Gastrocnemius medialis (tissue), 4 donors: ENCODE measurements at places on chromosomes 1 and 21. TPM values are rescaled to one million over a fixed set of nuclear protein-coding genes. Genes with fewer than 3 reads are reported as not detected.

DNA sequence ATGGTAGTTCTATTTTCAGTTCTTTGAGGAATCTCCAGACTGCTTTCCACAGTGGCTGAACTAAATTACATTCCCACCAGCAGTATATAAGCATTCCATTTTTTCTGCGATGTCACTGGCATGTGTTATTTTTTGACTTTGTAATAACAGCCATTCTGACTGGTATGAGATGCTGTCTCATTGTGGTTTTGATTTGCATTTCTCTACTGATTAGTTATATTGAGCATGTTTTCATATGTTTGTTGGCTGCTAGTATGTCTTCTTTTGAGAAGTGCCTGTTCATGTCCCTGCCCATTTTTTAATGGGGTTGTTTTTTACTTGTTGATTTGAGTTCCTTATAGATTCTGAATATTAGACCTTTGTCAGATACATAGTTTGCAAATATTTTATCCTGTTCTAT lies 87.9 kb downstream of the RPS6KC1 start:
- peaks cover 22% of the 10 kb centered on the region for H3K4me1 ChIP-seq
- no peaks in the 10 kb centered on the region for H3K36me3 ChIP-seq
- H3K4me3 ChIP-seq: no peak overlapping the region
- no peak overlapping the region for H3K27ac ChIP-seq

- no peaks in the 10 kb centered on the region for H3K27me3 ChIP-seq
- H3K4me3 ChIP-seq: no peak overlapping the region
- no peak for DNase-seq
- no peak overlapping the region for H3K27ac ChIP-seq
These were observed 15.3 kb downstream of the GABPA start for GRCh38 chr21:25750085-25750484.

GRCh38 chr21:36045993-36046392 lies 14.3 kb downstream of the SETD4 start:
- no peak overlapping the region for H3K27ac ChIP-seq
- no peak for DNase-seq
- no peaks in the 10 kb centered on the region for H3K27me3 ChIP-seq
- no peak overlapping the region for H3K4me3 ChIP-seq
- no peaks in the 10 kb centered on the region for H3K4me1 ChIP-seq
- H3K36me3 ChIP-seq: no peaks in the 10 kb centered on the region

Gene TFF2
- not detected for total RNA-seq

GRCh38 chr1:199489594-199489993 lies 537.9 kb upstream of the NR5A2 start:
- no peak for DNase-seq
- no peaks in the 10 kb centered on the region for H3K4me1 ChIP-seq
- H3K4me3 ChIP-seq: no peak overlapping the region
- no peaks in the 10 kb centered on the region for H3K36me3 ChIP-seq
- H3K27me3 ChIP-seq: no peaks in the 10 kb centered on the region

- no peaks in the 10 kb centered on the region for H3K4me1 ChIP-seq
- no peaks in the 10 kb centered on the region for H3K27me3 ChIP-seq
- H3K36me3 ChIP-seq: no peaks in the 10 kb centered on the region
- no peak for DNase-seq
- H3K27ac ChIP-seq: no peak overlapping the region
These were observed 855.9 kb downstream of the LTN1 start for GRCh38 chr21:28136656-28137255.

Gene NTNG1
- not detected for total RNA-seq

GRCh38 chr21:19510057-19510456 lies 1106.5 kb upstream of the TMPRSS15 start:
- no peaks in the 10 kb centered on the region for H3K36me3 ChIP-seq
- no peak overlapping the region for H3K27ac ChIP-seq
- H3K4me1 ChIP-seq: no peaks in the 10 kb centered on the region
- H3K4me3 ChIP-seq: no peak overlapping the region
- no peak for DNase-seq

- no peak for DNase-seq
- no peaks in the 10 kb centered on the region for H3K36me3 ChIP-seq
- no peak overlapping the region for H3K4me3 ChIP-seq
- H3K27ac ChIP-seq: no peak overlapping the region
- H3K27me3 ChIP-seq: no peaks in the 10 kb centered on the region
These were observed 1.5 kb downstream of the PHACTR4 start for GRCh38 chr1:28371010-28371377.

DNA sequence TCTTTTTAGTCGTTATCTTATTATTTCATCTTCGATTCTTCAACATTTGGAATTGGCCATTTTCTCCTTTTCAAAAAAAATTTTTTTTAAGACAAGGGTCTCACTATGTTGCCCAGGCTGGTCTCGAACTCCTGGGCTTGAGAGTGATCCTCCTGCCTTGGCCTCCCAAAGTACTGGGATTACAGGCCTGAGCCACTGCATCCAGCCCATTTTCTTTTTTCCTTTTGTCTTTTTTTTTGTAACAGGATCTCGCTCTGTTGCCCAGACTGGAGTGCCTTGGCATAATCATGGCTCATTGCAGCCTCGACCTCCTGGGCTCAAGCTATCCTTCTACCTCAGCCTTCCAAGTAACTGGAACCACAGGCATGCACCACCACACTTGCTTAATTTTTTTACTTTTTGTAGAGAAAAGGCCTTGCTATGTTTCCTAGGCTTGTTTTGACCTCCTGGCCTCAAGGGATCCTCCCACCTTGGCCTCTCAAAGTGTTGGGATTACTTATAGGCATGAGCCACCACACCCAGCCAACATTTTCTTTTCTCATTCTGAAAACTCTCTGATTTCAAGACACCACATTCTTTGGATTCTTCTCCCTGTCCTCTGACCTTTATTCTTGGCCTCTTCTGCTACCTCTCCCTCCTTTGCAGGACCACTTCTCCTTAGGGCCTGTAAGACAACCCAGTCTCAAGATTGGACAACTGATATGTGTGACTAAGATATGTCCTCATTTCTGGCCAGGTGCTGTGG lies 6.0 kb upstream of the MAP1LC3C start:
- H3K4me1 ChIP-seq: no peaks in the 10 kb centered on the region
- H3K27ac ChIP-seq: no peak overlapping the region
- H3K4me3 ChIP-seq: no peak overlapping the region
- H3K27me3 ChIP-seq: no peaks in the 10 kb centered on the region
- no peaks in the 10 kb centered on the region for H3K36me3 ChIP-seq

DNA sequence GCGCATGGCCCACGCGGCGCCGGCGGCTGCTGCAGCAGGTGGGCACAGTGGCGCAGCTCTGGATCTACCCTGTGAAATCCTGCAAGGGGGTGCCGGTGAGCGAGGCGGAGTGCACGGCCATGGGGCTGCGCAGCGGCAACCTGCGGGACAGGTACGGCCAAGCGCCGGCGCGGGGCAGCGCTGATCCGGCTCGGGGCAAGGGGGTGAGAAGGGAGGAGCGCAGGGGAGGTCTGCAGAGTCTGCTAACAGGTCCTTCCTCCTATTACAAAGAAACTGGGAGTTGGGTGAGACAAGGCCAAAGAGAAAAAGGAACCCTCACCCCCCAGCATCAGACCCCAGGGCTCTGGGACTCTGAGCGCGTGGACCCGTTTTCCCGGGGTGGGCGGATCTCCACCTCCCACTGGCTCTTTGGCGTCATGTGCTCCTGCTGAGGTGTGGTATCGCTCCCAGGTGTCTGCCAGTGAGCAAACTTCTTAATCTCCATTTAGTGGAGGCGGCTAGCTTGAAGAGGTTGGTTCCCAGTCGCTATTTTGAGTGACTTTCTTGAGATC lies 431 bp downstream of the MTARC1 start:
- peak overlapping the region; percentile 76 for H3K27ac ChIP-seq
- H3K36me3 ChIP-seq: peaks cover 3% of the 10 kb centered on the region
- H3K4me1 ChIP-seq: peaks cover 37% of the 10 kb centered on the region
- H3K4me3 ChIP-seq: peak overlapping the region; percentile 78
- no peaks in the 10 kb centered on the region for H3K27me3 ChIP-seq

DNA sequence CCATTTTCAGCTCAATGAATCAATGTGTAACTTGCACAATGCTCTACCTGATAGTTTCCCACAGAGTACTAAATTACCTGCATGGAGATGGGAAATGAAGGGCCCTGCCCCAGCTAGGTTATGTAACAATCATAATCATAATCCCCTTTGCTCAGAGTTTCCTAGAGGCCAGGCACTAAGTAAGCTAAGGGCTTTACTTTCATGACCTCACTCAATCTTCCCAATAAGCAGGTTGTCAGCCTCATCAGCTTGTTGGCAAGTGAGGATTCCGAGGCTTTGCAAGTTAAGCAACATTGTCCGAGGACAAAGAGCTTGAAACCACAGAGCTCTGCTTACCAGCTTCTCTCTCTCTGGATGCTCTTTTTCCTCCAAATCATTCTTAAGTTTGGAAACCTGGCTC lies 64.1 kb upstream of the NTPCR start:
- H3K4me3 ChIP-seq: no peak overlapping the region
- H3K27me3 ChIP-seq: no peaks in the 10 kb centered on the region
- H3K27ac ChIP-seq: no peak overlapping the region
- peaks cover 5% of the 10 kb centered on the region for H3K4me1 ChIP-seq
- H3K36me3 ChIP-seq: no peaks in the 10 kb centered on the region

Gene PRDM15
- total RNA-seq: 13.6 TPM

DNA sequence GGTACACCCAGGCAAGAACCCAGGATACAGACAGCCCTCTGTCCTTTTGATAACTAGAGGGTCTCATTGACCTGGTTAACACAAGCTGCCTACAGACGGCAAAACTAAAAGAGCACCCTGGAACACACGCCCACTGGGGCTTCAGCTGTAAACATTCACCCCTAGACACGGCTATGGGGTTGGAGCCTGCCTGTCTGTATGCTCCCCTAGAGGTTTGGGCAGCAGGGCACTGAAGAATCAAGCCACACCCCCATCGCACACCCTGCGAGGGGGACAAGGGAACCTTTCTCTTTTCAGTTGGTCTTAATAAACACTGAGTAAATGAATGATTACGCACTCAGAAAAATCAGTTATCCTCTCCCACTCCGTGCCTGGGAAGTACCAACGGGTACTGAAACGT lies 35.5 kb downstream of the LRRC3 start:
- no peaks in the 10 kb centered on the region for H3K36me3 ChIP-seq
- DNase-seq: no peak
- no peaks in the 10 kb centered on the region for H3K4me1 ChIP-seq
- peaks cover 11% of the 10 kb centered on the region for H3K27me3 ChIP-seq
- H3K4me3 ChIP-seq: no peak overlapping the region

GRCh38 chr1:168637350-168637991 lies 61.1 kb downstream of the XCL1 start:
- no peaks in the 10 kb centered on the region for H3K27me3 ChIP-seq
- no peaks in the 10 kb centered on the region for H3K36me3 ChIP-seq
- H3K27ac ChIP-seq: peak overlapping the region; percentile 92
- H3K4me1 ChIP-seq: peaks cover 23% of the 10 kb centered on the region
- no peak overlapping the region for H3K4me3 ChIP-seq

Gene CHTOP
- total RNA-seq: 73.4 TPM

GRCh38 chr1:41724248-41724647 lies 194.5 kb downstream of the HIVEP3 start:
- H3K27ac ChIP-seq: no peak overlapping the region
- no peaks in the 10 kb centered on the region for H3K27me3 ChIP-seq
- H3K4me3 ChIP-seq: no peak overlapping the region
- H3K36me3 ChIP-seq: no peaks in the 10 kb centered on the region
- no peak for DNase-seq

DNA sequence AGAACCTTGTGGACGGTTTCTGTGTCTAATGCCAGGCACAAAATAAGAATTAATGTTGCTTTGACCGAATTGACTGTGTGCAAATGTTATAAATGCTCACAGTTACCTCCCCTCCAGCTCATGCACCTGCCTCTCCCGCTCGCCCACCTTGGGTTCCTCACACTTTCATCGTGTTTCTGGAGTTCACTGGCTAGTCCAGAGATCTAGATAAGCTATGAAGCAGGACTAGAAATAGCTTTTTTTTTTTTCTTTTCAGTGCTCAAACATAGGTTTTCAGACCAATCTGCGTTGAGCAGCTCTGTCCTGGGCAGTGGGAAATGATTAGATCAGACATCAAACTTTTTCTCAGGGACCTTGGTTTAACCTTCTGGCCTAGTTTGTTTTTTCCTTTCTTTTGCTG lies 11.1 kb downstream of the TENT5C start:
- peaks cover 82% of the 10 kb centered on the region for H3K4me1 ChIP-seq
- no peaks in the 10 kb centered on the region for H3K27me3 ChIP-seq
- no peak overlapping the region for H3K4me3 ChIP-seq
- no peaks in the 10 kb centered on the region for H3K36me3 ChIP-seq

Gene ATF3
- total RNA-seq: 7.2 TPM

GRCh38 chr1:173062150-173062938 lies 11.6 kb upstream of the TNFSF18 start:
- H3K4me1 ChIP-seq: no peaks in the 10 kb centered on the region
- H3K36me3 ChIP-seq: no peaks in the 10 kb centered on the region
- H3K27me3 ChIP-seq: no peaks in the 10 kb centered on the region

GRCh38 chr1:2312160-2312514 lies 79.2 kb downstream of the MORN1 start:
- peak overlapping the region; percentile 61 for H3K27ac ChIP-seq
- H3K36me3 ChIP-seq: no peaks in the 10 kb centered on the region
- H3K4me1 ChIP-seq: peaks cover 17% of the 10 kb centered on the region
- H3K27me3 ChIP-seq: peaks cover 3% of the 10 kb centered on the region
- no peak for DNase-seq

DNA sequence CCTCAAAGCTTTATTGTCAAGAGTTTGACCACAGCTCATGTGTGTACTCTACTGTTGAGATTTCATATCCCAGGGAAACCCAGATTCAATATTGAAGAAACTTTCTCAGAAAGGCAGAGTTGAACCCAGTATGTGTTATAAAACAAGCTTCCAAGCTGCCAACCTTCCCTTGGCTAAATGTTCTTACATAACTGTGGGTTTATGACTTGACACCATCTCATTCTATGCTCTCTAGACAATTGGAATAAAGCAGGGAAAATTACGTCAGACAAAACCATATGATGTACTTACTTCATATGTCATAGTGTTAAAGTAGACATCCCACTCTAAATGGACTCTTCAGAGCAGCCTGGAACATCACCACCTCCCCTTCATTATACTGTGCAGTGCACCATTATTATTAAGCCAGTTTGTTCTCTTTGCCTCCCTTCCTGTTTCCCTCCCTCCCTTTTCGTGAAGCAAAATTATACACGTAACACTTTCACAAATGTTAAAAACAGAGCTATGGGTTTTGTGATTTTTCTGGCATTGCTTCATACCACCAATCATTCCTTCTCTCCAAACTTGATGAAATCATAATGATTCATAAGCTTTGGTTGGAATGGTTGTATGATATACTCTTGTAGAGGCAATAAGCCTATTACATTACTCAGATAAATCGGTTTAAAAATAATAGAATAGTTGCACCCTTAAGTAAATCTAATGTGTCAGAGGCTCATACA lies 507.2 kb downstream of the LTN1 start:
- H3K4me1 ChIP-seq: no peaks in the 10 kb centered on the region
- no peak overlapping the region for H3K27ac ChIP-seq
- H3K27me3 ChIP-seq: no peaks in the 10 kb centered on the region
- no peak for DNase-seq
- H3K36me3 ChIP-seq: no peaks in the 10 kb centered on the region

- peaks cover 19% of the 10 kb centered on the region for H3K4me1 ChIP-seq
- H3K27me3 ChIP-seq: no peaks in the 10 kb centered on the region
- H3K4me3 ChIP-seq: no peak overlapping the region
- DNase-seq: no peak
- no peaks in the 10 kb centered on the region for H3K36me3 ChIP-seq
These were observed 6.7 kb upstream of the TIE1 start for GRCh38 chr1:43293896-43294760.

- H3K4me3 ChIP-seq: peak overlapping the region; percentile 61
- H3K27me3 ChIP-seq: no peaks in the 10 kb centered on the region
- H3K27ac ChIP-seq: peak overlapping the region; percentile 84
- H3K4me1 ChIP-seq: peaks cover 8% of the 10 kb centered on the region
- DNase-seq: no peak
- H3K36me3 ChIP-seq: no peaks in the 10 kb centered on the region
These were observed 23.5 kb downstream of the LRRC8D start for GRCh38 chr1:89844241-89844807.

Gene CDCA8
- 0.46 TPM for total RNA-seq

- H3K4me3 ChIP-seq: no peak overlapping the region
- H3K36me3 ChIP-seq: no peaks in the 10 kb centered on the region
- peak; percentile 30 for DNase-seq
- H3K27ac ChIP-seq: peak overlapping the region; percentile 92
- no peaks in the 10 kb centered on the region for H3K27me3 ChIP-seq
These were observed 29.6 kb upstream of the BTG2 start for GRCh38 chr1:203275656-203276272.

Gene NES
- 60.9 TPM for total RNA-seq
